NCI-H526 treated with DMSO at 0.1 percent for 48 hours (cell line): ENCODE measurements at places on chromosomes 6 and 20.

DNA sequence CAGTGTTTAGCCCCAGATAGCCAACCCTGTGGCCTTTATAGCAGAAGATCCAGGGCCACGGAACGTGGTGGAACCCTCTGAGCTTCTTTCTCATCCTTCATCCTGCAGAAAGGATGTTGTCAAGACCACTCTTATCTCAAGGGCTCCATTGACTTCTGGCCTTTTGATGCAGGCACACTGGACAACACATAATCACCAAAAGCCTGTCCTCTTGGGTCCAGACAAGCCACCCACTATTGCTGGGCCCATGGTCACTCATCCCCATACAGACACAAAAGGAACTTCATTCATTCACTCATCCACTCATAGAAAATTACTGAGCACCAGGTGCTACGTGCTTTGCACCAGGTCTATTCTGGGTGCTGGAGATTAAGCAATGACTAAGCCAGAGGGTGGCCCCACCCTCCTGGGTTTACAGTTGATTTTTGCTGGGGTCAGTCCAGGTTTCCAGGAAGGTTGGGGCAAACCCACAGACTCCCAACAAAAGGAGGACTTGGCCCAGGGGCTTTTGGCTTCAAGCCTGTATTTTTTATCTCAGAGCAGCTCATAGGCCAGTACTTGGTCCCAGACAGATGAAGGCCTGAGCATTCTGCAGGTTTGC, 2.4 kb downstream of the CST8 start:
- no peak for DNase-seq

DNA sequence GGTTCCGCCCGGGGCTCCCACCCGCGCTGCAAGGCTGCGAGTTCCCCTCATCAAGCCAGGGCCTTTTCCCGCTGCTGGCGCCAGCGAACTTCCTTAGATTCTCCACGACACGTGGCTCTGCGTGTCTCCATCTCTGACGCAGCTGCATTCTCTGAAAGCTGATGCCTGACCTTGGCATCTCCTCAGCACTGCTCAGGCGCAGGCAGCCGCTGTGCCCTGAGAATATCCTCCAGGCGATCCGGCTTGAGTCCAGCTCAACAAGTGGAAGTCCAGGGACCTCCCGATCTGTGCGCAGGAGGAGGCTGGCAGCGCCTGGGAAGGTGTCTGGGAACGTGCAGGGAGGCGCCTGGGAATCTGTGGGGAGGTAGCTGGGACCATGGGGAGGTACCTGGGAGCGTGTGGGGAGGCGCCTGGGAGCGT, 171.2 kb upstream of the THBS2 start:
- DNase-seq: no peak

GRCh38 chr20:46657137-46657536, 5.9 kb upstream of the SLC13A3 start:
- DNase-seq: no peak

DNA sequence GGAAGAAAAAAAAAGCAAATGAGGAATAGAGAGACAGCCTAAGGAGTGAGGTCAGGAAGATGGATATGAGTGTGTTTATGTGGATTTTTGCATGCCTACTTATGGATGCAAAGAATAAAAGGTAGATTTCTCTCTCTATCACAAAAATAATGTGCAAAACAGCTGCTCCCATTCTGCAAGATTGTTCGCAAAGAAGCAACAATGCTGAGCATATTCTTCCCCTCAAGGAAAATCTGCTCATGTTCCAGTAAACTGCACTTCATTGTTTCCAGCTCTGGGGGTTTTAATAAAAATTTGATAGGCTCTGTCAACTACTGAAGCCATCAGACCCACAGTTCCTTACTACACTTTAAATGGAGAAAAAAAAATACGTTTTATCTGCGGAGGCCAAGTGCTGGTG, 177.3 kb downstream of the COL9A1 start:
- no peak for DNase-seq

GRCh38 chr6:11298651-11299420, 66.4 kb upstream of the NEDD9 start:
- DNase-seq: no peak

- DNase-seq: no peak
Measured at GRCh38 chr20:25203871-25204320, 8.4 kb downstream of the ENTPD6 start.

DNA sequence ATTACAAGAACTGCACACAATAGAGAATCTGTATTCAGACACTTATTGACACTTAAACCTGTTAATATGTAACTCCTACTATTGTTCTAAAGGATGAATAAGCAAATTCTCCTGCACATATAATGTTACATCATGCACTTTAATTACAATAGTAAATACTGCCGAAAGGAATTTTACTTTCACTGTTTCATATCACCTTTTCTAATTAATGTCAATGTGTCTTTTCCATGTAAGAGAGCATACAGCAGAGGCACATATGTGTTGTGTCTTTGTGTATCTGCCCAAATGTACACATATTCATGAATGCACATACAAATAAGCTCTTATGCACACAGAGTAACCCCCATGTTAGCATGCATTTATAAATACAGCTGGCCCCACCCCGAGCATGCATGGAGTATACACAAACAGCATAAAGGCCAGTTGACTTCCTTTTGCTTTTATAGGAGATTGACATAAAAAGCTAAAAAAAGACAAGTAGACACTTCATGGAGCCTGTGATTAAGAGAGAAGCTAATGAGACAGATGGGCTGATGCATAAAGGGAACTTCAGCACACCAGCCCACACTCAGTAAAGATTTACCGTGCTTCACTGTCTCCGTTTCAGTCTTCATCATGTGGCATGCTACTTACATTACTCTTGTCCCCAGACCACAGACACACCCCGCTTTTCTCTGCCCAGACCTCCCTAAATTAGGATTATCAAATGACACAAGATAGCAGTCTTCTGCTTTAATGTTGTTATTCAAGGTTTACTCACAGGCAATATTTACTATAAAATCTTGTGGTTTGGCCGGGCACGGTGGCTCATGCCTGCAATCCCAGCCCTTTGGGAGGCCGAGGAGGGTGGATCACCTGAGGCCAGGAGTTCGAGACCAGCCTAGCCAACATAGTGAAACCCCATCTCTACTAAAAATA, 184.6 kb downstream of the ATXN1 start:
- DNase-seq: peak; percentile 79

GRCh38 chr6:15441981-15442380, 196.1 kb downstream of the JARID2 start:
- no peak for DNase-seq

DNA sequence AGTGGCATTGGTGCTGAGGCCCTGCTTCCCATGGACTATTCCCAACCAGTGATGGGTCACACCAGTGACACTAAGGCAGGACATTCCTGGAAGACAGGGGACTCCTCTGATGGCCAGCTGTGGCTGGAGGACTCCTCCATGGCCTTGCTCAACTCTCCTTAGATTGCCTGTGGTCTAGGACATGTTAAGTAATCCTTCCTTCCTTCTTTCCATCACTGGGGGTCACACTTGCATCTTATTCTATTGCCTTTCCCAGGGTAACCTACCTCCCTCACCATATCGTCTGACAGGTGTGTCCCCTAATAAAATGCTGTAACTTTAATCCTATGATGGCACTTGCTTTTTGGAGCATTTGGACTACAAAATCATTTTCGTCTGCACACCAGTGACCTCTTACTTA, 24.5 kb upstream of the HLA-A start:
- DNase-seq: no peak

DNA sequence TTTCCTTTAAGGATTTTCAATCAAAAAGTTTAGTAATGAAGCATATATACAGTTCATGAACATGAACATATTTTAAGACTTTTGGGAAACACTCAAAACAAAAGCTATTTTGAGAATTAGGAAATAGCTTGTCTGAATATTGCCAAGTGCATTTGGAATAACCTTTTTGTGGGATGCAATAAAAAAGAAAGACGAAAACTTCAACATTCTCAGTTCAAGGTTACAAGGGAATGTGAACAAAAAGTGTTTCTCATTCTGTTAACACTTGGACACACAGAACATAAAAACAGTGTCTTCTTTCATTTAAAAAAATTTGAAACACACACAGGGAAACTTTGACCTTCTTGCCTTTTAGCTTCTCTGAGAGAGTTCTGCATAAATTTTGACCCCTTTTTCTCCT, 72.7 kb upstream of the TCF21 start:
- DNase-seq: no peak

- no peak for DNase-seq
Measured at GRCh38 chr6:111767752-111768430, 105.4 kb downstream of the FYN start.

DNA sequence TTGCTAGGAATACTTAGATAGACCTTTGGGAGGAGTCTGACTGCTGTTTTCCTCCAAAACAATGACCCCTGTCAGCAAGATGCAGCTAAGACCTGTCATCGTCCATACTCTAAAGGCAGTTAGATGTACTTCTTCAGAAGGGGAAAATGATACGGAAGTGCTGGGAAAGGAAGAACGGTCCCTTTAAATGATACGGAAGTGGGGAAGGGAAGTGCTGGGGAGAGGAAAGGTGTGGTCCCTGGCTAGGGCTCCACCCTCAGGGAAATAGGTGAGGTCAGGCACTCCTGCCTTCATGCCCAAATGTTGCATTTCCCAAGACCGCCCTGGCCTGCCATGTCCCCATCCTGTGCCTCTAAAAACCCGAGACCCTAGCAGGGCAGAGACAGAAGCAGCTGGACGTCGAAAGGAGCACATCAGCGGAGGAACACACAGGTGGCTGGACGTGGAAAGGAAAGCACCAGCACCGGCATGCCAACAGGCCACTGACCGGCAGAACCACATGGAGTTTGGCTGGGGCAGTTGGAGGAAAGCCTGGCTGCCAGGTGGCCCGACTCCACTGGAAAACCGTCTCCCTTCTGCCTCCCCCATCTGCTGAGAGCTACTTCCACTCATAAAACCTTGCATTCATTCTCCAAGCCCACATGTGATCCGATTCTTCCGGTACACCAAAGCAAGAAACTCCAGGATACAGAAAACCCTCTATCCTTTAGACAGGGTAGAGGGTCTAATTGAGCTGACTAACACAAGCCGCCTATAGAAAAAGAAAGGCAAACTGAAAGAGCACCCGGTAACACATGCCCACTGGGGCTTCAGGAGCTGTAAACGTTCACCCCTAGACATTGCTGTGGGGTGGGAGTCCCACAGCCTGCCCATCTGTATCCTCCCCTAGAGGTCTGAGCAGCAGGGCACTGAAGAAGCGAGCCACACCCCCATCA, 94.6 kb downstream of the FAXC start:
- DNase-seq: no peak

GRCh38 chr6:50778696-50779095, 40.0 kb upstream of the TFAP2B start:
- no peak for DNase-seq

DNA sequence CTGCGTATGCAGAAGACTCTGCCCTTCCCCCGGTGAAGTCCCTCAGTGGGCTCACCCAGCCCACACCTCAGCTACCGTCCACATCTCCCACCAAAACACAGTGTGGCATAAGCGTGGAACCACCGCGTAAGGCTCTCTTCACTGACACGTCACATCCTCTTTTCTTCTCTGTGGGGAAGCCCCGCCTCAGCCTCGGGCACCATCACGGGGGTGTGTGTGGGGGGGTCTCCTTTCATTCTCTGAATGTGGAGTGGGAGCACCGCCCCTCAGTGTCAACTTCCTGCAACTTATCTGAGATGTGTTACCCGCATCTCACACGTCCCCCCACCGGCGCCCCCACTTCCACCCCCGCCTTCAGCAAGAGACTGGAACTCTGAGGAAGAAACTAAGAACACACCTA, 388.4 kb upstream of the JARID2 start:
- DNase-seq: no peak

DNA sequence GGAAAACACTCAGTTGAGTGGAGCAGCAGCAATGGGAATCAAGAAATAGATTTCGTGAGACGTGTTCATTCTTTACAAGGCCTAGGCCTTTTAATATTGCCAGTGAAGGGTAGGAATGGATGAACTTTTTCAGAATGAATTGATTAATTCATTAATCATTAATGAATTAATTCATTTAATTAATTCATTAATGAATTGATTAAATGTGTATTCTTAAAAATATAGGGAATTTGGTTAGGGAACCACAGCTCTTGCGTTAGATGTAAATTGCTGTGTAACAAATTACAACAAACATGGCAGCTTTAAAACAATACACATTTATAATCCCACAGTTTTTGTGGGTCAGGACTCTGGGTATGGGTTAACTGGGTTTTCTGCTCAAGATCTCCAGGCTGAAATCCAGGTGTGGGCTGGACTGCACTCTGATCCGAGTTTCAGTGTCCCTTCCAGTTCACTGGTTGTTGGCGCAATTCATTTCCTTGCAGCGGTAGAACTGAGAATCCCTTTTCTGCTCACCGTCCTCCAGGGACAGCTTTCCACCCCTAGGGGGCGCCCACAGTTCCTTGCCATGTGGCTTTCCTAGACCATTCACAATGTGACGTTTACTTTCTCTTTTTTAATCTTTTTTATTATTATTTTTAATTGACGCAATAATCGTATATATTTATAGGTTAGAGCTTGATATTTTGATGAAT, 32.8 kb upstream of the BCAS1 start:
- peak; percentile 6 for DNase-seq

DNA sequence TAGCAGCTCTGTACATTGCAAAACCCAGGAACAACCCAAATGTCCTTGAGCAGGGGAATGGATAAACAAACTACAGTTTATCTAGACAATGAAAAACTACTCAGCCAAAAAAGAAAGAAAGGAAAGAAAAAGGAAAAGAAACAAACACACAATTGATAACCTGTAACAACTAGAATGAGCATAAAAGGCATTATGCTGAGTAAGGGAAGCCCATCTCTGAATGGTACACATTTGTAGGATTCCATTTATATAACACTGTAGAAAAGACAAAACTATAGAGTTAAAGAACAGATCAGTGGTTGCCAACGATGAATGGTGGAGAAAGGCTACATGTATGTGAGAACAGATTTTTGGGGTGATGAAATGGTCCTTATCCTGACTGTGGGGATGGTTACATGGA, 454.0 kb downstream of the PKHD1 start:
- DNase-seq: no peak

GRCh38 chr20:60270341-60270740, 312.1 kb downstream of the CDH26 start:
- no peak for DNase-seq

DNA sequence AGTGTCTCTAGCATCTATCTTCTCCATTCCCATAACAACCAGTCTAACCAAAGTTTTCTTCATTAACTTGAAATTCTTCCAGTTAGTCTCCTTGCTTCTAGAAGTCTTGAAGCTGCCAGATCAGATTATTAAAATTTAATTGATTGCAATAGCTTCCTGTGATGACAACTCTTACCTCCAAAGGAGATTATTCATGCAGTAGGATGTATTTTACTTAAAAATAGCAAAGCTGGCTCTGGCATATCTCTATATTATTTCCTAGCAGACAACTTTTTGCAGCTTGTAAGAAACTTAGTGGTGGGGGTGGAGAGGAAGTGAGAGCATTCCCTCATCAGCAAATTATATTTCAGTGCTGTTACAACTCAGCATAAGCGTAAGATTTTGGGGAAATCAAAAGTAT, 290.4 kb downstream of the GRIK2 start:
- no peak for DNase-seq
